ENCODE measurements at places on chromosomes 5 and 9.

DNA sequence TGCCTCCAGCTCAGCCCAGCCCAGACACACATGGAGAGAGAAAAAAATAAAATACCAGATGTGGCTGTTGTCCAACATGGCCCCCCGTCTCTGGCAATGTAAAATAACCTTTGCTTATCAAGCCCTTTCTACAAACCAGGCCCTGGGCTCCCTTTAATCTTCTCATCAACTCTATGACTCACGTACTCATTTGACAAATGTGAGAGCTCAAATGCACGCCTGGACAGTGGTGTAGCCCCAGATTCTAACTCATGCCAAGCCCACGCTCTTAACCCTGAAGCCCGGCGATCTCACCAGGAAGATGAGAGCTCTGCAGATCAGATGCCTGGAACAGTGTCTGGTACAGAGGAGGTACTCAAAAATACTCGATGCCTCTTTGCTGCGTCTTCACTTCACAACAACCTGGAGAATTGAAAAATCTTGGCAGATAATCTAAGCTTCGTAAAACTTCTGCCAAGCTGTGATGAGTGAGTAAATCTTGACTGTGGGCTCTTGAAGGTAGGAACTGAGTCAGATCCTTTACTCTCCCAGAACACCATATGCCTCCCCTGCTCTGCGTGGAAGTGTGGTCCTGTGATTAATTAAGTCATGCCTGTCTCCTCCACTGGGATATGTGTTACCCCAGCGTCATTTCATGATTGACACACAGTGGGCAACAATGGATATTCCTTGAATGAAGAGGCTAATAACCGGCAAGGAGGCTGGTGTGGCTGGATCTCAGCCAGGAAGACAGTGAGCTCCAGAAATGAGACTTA is 102.0 kb upstream of the FSTL4 start:
- DNase-seq, result no peak

DNA sequence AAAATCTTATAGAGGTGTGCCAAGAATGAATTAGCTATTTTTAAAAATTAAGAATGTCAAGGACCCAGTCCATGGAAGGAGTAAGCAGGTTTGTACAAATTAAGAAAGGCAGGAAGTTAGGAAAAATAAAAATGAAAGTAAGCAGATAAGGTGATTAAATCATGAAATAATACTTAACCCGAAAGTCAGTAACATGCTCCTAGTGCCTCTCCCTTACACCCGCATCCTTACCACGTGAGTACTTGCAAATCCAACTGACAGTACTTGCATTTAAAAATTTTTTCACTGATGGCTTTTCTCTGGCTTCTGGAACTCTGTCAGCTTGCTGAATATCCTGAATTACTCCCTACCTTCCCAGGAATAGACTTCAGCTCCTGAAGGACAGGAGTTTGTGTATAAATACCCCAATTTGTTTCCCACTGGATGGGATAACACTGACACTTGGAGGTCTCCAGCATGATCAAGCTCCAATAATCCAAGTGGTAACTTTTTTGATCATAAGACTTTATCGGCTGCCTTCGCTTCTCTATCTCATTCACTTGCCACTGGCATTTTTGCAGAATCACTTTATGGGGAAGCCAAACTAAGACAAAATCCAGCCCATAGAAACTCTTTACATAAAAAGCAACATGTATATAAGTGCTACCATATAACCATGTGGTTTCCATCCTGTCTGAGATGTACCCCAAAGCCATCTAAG is 41.6 kb upstream of the RICTOR start:
- no peak for DNase-seq

DNA sequence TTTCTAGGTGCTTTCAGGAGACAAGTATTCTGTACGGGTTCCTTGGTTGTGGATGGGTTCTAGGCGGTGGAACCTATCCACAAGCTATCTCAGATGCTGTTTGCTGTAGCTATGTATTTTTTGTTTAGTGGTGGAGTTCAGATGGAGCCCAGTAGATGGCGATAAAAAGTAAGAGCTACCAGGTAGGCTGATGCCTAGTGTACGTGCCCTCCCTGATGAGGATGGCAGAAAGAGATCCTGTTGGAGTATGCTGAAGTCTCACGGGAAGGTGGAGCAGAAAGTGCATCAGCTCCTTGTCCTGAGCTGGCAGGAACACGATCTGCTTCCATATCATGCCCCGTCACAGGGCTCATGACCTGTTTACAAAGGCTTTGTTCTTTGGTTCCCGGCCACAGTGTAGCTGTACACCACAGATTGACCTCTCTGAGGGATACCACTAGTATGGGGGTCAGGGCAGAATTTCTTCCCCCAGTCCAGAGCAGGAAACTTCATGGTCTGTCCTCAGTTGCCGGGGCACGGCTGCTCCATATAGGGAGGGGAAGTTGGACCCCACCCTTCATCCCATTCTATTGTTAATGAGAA is 12.6 kb upstream of the UGT3A2 start:
- no peak for DNase-seq

- DNase-seq, result no peak
These were observed 4.2 kb downstream of the BARX1 start for GRCh38 chr9:93950619-93951601.

DNA sequence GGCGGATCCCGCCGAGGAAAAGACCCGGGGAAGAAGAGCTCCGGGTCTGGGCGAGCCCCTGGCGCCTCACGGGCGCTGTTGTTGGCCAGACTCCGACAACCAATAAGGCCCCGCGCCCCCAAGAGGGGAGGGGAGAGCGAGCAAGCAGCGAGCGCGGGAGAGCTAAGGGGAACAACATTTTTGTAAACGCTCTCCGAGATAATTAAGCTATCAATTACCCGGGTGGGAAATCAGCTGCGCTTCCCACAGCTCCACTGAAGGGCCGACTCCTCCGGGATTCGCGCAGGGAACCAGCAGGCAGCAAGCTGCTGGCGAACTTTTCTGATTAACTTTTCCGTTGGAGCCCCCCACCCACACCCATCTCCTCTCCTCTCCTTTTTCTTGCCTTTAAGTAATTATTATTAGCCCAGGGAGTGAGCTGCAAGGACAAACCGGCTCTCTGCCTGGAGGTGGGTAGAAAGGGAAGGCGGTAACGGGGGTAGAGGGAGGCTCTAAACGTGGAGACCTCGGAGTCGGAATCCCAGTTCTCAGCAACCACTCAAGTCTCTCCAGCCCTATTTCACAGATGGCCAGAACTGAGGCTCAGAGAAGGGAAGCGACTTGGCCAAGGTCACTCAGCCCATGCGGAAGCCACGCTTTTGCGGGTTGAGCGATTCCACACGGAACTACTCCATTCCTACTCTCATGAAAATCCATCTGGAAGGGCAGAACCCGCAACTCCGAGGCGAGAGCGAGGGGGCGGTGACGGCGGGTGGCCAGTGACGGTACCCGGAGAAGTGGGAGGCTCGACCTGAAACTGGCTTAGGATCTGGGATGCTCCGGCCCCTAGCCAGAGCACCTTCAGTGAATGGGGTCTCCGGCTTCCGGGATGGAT is 1.3 kb downstream of the ASTN2 start:
- DNase-seq, result no peak

- DNase-seq, result no peak
These were observed 860.1 kb downstream of the PTPRD start for GRCh38 chr9:9752722-9753121.
